Activated CD4-positive, alpha-beta T cell treated with anti-CD3 and anti-CD28 coated beads, Interleukin-2, amount 10 ng/mL, durations not matched to agents 24 days and 14 days (primary cell): ENCODE measurements at places on chromosomes 11 and 22.

GRCh38 chr11:113289431-113290187 is 24.8 kb upstream of the TTC12 start:
- peak; percentile 90 for DNase-seq

- DNase-seq, result no peak
These were observed 8.3 kb downstream of the PLXNB2 start for GRCh38 chr22:50298937-50299784.

DNA sequence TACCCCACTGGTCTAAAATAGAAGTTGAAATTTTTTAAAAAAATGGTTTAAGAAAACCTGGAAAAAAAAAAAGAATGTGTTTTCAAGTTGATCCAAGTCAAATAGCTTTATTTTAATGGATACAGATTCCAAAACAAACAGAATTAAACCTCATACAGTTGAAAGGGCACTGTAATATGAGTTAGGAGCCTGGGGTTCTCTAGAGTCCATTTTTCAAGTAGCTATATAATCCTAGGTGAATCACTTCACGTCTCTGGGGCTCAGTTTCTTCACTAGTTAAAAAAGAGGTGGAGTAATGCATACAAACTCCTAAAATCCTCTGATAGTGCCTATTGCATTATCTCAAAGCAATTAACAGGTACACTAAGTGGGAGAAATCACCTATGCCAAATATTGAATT is 132.9 kb downstream of the BBOX1 start:
- DNase-seq, result no peak

- DNase-seq, result no peak
These were observed 41.8 kb downstream of the TXN2 start for GRCh38 chr22:36439481-36440271.

- DNase-seq, result no peak
These were observed 62.9 kb upstream of the SPON1 start for GRCh38 chr11:13899603-13900002.

DNA sequence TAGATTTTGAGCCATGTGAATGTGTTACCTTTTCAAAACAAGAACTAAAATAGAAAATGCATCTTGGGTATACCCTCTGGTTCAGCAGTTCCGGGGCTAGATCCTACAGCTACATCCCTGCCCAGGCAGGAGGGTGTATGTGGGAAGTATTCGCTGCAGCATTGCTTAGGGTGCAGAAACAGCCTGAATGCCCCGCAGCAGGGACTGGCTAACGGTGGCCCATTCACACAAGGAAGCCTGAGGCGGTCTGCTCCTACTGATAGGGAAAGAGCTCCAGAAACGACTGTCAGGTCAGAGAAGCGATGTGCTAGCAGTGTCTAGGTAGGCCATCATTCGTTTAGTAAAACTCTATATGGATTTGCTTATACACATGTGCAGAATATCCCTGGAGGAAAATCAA is 9.9 kb upstream of the RASL10A start:
- DNase-seq, result no peak

DNA sequence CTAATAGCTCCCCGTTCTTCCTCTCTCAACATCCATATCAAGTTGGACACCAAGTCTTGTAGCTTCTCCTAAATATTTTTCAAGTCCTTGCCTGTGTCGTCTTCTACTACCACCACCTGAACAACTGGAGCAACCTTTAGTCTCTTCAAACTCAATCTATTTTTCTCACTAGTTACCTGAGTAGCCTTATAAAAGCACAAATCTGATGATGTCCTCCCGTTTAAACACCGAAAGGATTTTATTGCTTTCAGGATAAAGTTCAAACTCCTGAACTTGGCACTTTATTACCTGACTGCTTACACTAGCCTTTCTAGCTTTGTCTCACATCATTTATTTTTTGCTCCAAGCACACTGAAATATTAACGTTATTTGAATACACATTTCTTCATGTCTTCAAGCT is 1.3 kb upstream of the PAK1 start:
- DNase-seq, result no peak

DNA sequence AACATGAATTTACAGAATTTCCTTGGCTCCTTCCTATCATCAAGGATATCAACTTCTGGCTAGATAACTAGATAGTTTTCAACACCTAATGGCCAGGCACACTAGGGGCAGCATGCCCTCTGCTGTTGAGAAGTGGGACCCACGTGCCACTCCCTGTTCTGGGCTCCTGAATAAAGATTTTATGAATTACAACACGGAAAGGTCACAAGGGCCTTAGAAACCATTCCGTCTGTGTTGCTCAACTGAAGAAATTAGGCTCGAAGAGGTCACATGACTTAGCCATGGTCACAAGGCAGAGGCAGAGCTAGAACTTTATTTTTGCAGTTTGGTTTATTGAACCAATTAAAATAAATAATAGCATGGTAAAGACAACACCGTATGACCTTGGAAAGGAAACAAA is 36.0 kb downstream of the PRCP start:
- DNase-seq, result peak; percentile 65

GRCh38 chr11:85301895-85302678 is 325.1 kb downstream of the DLG2 start:
- no peak for DNase-seq

GRCh38 chr11:117016246-117016645 is 82.0 kb downstream of the SIK3 start:
- no peak for DNase-seq

DNA sequence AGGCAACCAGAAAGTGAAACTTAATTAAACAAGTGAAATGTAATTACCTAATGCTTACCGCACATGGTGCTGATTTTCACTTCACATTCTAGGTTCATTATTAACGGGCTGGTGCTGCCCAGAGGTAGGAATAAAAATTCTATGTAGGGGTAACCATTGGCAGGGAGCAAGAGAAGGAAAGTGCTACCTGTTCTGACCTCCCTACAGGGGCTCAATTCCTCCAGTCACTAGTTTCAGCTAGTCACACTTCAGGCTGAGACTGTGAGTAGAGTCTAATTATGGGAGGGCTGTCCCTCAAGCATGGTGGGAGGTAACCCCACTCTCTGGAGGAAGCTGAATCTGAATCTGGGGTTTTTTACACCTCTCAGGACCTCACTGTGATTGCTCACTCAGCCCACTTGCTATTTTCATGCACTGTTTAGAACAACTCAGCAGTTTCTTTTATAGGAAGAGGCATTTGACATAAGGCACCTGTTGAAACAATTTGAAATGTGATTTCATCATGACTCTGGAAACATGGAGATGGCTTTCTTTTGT is 75.4 kb downstream of the MAML2 start:
- DNase-seq, result peak; percentile 75

DNA sequence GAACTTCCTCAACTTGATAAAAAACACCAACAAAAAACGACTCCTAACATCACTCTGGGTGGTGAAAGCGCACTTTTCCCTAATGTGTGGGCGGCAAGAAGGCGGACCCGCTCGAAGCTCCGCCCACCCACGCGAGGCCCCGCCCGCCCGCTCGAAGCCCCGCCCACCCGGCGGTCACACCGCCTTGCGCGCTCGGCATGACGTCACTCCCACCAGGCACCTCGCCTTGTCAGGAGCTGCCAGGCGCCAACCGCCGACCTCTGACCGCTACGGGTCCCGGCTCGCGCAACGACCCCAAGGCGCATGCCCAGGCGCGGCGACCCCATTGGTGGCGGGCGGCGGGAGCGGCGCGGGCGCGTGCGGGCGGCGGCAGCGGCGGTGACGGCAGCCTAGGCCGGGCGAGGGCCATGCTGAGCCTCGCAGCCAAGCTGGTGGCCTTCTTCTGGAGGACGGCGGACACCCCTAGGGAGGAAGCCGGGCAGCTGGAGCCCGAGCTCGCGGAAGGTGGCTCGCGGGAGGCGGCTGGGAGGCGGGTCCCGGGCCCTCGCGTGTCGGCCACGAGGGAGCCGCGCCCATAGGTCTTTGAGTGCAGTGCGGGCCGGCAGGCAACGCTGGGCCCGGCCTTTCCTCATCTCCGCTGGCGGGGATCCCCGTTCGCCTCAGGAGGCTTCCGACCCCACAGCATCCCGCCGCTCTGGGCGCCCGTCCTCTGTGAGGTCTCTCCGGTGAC is at the start of gene MOV10L1:
TSS of gene MOV10L1 (plus strand) at position 325 of the 730 bp plus-strand sequence. CDS start at position 408, 83 bp downstream.
- no peak for DNase-seq

GRCh38 chr11:16099343-16099900 is 256.9 kb downstream of the SOX6 start:
- DNase-seq, result no peak

GRCh38 chr11:128913806-128914205 is 22.6 kb downstream of the KCNJ5 start:
- DNase-seq, result no peak
